ENCODE measurements at places on chromosomes 7 and 10.

GRCh38 chr7:141302617-141303016, 228.8 kb downstream of the TMEM178B start:
- DNase-seq, result no peak

- no peak for DNase-seq
Measured at GRCh38 chr10:104331208-104331838, 6.9 kb downstream of the ITPRIP start.

- no peak for DNase-seq
Measured at GRCh38 chr10:86642499-86642898, 11.8 kb upstream of the OPN4 start.

- DNase-seq, result no peak
Measured at GRCh38 chr10:100045592-100045991, 35.8 kb upstream of the DNMBP start.

DNA sequence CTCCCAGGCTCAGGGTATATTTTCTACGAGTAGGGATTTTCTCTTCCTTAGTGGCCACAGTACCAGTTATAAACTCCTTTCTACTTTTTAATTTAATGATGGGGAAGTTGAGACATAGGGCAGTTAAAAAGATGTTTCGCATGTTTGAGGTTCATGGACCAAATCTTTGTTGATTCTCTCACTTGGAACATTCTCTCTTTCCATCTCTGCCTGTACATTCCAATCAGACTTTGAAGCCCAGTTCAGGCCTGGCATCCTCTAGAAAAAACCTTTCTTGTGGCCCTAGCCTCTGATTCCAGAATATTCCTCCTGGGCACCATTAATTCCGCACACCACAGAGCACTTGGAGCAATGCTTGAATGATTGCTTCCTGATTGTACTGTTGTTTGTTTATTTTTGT, 18.5 kb downstream of the SLC13A4 start:
- no peak for DNase-seq
